Activated naive CD4-positive, alpha-beta T cell treated with Interleukin-2 at 50 U/mL for 16 hours (primary cell): ENCODE measurements at places on chromosomes 1 and 21.
A peak's percentile ranks its signal among the peaks of the same experiment; 100 is the strongest.

DNA sequence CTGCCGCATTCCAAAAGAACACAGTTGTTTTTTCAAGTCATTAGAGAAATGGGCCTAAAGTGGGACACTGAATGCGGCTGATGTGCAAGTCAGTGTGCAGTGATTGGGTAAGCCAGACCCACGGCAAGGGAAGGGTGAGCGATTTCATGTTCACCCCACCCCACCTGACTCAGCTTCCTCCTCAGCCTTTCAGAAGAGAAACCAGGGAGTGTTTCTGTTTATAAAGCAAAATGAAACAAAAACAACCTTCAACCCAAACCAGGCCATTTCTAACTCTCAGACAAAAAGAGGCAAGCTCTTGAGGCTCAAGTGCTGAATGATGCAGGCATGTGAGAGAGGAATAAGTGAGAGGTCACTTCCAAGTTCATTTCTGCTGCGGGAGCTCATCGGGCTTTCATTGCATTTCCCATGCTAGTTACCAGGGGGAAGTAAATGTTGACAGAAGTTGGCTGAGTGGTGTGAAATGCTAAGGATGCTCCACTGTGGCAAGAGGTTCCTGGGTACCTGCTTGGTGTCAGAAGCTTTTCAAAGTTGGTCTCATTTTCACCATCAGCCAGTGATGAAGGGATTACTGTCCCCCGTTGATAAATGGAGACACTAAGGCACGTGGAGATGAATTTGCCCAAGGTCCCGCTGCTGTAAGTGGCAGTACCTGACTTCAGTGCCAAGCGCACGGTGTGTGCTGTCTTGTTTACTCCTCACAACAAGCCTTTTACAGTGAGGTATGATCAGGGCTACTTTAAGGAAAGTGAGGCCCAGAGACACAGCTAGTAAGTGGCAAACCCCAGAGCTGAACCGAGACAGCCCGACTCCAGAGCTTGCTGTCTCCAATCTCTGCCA, 29.1 kb downstream of the STPG1 start:
- peak; percentile 63 for DNase-seq

DNA sequence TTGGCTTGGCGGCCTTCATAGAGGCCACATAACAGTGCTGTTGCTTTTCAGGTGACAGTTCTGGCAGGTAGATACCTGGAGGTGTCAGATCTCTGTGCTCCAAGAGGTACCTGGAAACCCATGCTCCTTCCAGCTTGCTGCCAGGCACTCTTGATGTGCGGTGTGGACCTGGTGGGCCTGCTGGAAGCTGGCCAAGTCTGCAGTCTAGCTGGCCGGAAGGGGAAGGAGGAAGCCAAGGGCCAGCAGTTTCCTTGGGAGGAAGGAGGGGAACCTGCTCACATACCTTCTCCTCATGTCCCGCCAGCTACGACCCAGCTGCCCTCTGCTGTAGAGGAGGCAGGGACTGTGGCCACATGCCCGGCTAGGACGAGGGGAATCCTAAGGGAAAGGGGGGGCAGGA, 166.4 kb upstream of the AJAP1 start:
- DNase-seq: no peak

GRCh38 chr1:12327566-12327965, 97.7 kb downstream of the VPS13D start:
- DNase-seq: no peak

- DNase-seq: no peak
Measured at GRCh38 chr1:151098126-151098525, 27.6 kb downstream of the GABPB2 start.

GRCh38 chr1:177631770-177632169, 338.1 kb downstream of the SEC16B start:
- no peak for DNase-seq

DNA sequence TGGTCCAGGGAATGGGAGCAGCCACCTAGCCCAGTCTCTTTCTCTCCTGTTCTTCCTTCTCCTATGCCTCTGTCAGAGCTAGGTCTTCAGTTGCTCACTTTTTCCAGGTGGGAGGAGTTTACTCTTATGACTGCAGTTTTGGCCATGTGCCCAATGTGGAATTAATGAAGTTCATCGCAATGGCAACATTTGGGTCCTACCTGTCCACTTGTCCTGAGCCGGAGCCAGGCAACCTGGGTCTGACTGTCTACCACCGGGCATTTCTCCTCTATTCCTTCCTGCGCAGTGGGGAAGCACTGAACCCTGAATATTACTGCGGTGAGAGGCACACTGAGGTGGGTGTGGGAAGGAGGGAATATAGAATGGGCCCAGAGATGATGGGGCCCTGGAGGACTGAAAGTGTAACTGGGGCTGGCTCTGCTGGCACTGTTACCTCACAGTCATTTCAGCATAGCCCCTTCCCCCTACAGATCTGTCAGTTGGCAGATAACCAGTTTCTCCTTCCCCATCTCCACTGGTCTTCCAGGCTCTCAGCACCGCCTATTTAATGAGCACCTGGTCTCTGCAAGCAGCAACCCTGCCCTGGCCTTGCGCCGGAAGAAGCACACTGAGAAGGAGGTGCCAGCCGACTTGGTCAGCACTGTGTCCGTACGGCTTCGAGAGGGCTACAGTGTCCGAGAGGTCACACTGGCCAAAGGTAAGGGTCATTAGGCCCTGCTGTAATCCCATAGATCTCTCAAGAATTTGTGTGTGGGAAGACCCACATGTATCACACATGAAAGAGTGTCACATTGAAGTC, 30.1 kb downstream of the SZT2 start:
- no peak for DNase-seq

DNA sequence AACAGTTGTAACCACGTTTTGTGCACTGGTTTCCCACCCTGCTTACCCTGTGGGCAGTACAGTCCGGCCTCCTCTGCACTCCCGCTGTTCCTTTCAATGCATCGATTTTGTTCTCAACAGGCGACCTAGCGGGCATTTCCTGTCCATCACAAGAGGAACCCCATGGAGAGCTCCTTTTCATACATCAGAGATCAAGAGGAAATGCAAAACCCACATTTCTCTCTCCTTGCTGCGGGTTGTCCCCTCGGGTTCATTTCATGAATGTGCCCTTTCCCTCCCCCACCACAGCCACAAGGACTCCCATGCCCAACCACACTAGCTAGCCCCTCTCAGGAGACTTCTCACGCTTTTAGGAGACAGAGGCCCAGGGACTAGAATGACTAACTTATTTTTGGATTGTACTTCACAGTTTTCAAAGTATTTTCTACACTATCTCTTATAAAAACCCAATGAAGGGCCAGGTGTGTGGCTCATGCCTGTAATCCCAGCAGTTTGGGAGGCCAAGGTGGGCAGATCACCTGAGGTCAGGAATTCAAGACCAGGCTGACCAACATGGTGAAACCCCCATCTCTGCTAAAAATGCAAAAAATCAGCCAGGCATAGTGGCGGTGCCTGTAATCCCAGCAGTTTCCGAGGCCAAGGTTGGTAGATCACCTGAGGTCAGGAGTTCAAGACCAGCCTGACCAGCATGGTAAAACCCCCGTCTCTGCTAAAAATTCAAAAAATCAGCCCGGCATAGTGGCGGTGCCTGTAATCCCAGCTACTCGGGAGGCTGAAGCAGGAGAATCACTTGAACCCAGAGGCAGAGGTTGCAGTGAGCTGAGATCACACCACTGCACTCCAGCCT, 18.4 kb downstream of the ATP1A4 start:
- no peak for DNase-seq

- DNase-seq: no peak
Measured at GRCh38 chr1:174761335-174761734, 238.4 kb upstream of the CACYBP start.

- DNase-seq: no peak
Measured at GRCh38 chr21:44887126-44887806, 13.8 kb upstream of the PTTG1IP start.

GRCh38 chr1:206518206-206518605, 10.9 kb downstream of the RASSF5 start:
- DNase-seq: no peak

- DNase-seq: no peak
Measured at GRCh38 chr1:116777831-116778830, 23.9 kb downstream of the CD2 start.

- peak; percentile 44 for DNase-seq
Measured at GRCh38 chr1:11693024-11693590, 1.6 kb downstream of the DRAXIN start.

GRCh38 chr1:180173952-180174351, 19.3 kb downstream of the QSOX1 start:
- DNase-seq: no peak

DNA sequence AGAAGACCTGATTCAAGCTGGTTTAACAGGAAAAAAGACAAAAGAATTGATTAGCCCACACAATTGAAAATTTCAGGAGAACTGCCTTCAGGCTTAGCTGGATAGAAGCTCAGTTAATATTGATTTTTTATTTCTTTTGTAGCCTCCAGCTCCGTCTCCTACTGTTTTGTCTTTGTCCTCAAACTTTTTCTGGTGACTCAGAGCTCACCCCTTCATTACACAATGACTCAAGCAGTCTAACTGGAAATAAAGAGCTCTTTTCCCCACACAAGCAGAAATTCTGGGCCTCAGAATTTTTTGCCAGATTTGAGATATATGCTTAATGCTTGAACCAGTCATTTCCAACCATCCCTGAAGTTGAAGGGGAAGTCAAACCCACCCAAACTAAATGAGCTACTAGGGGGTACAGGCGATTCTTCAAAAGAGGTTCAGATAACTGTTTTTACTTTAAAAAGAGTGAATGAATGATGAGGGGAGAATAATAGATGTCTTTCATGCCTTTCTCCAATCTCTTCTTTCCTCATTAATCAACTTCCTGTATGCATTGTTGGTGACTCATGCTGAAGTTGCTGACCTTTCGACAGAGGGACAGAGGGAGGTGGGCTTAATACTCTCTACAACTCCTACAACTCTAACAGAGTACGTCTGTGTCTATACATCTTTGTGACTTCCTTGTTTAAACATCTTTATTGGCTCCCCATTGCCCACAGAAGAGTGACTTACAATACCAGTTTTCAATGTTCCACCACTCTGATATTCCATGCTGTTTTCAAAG, 6.2 kb upstream of the ACP6 start:
- DNase-seq: no peak

GRCh38 chr21:45774291-45774690, 130.8 kb downstream of the PCBP3 start:
- no peak for DNase-seq

DNA sequence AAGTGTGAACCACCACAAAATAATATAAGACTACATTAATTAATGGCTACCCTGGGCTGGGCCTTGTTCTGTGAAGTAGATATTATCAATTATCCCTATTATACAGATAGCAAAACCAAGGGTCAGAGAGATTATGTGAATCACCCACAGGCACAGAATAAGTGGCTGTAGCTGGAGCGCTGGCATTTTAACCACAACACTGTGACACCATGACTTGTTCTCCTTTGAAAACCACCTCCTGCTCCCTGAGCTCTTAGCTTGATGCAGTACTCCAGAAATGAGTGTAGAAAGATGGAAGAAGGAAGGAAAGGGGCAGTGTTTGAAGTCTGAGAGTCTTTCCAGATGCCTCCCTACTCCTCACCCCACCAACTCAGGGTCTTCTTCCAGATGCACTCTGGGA, 29.5 kb upstream of the JUN start:
- DNase-seq: no peak

- no peak for DNase-seq
Measured at GRCh38 chr1:47838562-47839432, 158.4 kb downstream of the TRABD2B start.

GRCh38 chr1:234997201-234997895, 131.3 kb downstream of the TOMM20 start:
- no peak for DNase-seq

GRCh38 chr1:55322842-55323241, 107.7 kb upstream of the USP24 start:
- no peak for DNase-seq

GRCh38 chr1:10598389-10598702, 123.6 kb downstream of the PEX14 start:
- DNase-seq: no peak

DNA sequence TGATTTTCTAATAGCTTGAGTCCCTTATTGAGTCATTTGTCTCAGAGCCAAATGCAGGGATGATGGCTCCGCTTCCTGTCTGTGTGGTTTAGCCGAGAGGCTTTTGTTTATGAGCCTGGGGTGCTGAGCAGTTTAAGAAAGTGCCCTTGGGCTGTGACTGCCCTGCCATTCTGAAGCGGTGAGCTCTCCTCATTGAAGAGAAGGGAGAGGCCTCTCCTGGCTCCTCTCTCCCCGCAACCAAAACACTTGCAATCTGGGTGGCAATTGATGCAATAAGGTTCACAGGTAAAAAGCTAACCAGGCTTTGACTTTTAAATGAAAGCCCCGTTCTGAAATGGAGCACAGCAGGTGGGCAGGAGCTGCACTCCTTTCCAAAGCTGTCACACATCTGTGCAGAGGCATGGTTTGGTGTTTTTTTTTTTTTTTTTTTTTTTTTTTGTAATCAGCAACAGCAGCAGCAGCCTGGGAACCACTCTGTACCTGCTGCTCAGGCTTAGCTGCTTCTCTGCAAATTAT, 403.7 kb downstream of the SIPA1L2 start:
- peak; percentile 20 for DNase-seq

- DNase-seq: peak; percentile 10
Measured at GRCh38 chr1:32925403-32926162, 24.4 kb upstream of the TMEM54 start.

- no peak for DNase-seq
Measured at GRCh38 chr1:80891871-80892270, 908.9 kb upstream of the ADGRL2 start.

GRCh38 chr1:119453021-119453420, 38.1 kb downstream of the HSD3B2 start:
- no peak for DNase-seq

DNA sequence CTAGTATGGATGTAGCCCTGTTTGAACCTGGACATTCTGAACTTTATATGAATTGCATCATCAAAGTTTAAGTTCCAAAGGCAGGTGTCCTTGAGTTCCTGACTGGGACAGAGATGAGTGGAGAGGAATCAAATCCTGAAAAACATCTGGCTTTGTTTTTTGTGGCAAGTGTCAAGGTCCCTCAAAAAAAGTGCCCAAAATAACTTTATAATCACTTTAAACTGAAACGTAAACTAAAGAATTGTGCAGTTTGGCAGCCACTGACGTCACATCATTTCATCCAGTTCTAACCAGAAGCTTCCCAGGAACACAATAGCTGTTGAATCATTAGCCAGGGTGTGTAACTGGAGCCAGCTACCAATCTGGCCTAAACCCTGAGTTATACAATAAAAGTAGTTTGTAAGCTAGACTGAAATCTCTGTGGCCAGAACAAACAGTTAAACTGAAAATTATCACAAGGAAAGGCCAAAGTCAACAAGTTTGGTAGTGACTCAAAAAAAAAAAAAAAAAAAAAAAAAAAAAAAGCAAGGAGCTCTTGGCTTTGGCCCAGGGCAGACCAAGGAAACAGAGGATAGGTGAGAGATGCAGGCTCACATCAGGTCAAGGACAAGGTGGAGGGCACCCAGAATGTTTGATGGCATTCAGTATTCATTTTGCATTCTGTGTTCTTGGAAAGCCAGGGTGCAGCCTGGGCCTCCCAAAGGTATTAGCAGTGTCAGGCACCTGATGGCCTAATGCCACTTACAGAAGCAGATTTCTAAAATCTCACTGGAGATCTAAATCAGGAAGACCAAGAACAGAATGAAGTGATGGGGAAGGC, 74.3 kb downstream of the TNFSF18 start:
- no peak for DNase-seq

DNA sequence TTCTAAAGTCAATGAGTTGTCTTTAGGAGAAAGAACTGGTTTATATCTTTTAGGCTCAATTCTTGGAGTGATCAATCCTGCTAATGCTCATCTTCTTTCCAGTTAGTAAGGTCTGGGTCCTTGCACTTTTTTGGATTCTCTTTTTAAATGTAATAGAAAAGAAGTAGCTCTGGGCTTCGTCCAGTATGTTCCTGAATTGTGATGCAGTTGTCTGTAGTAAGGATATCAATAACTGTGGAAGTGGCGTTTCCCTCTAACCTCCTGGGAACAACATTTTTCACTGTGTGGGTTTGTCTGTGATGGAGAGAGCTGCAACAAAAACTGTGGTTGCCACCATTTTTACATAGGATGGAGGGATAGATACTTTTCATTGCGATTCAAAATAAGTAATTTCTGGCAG, 367.2 kb downstream of the USP25 start:
- no peak for DNase-seq
